ENCODE measurements at places on chromosomes 6 and 20.

DNA sequence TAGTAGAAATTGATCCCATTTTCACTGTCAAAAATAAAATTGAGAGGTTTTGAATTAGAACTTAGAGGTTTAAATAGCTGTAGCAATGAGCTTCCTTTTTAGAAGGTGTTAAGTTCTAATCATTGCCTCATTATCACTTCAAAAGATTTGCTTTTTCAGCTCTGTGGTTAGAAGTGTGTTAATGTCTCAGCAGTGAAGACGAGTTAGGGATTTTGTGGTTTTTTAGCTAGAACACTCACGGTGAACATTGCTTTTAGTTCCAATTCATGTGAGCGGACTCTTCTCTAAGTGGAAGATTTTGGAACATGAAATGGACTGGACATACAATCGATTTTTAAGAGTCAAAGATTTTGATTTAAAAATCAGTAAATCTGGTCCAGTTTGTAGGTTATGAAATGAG is 12.7 kb upstream of the IFNGR1 start:
- no peak for DNase-seq

DNA sequence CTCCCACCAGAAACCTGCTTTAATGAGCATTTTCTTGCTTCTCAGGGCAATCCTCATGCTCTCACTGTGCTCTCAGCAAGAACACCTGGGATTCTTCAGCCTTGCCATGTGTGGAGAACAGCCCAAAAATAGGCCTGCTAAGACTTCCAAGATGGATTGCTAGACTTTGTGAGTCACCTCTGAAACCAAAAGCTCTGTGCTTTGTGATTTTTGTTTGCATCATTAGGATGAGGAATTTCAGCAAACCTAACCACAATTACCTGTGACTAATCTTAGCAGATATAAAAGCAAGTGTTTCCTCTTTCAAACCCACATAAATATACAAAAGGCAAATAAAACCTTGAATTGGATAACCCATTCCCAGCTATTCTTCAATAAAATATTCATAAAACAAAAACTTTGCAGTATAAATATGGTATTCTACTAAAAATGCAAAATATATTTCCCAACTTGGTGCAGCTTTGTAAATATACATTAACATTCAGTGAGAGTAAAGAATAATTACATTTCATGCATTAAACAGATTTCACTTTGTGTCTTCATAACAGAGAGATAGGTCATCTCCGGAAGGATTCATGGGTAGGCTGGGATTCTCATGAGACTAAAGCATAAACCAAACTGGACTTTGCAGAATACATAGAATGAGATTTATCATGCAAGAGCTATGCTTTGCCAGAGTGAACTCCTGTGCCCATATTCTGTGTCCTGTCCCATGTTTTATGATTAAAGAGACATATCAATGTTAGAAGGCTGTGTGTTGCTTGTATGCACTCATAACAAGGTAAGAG is 33.5 kb downstream of the TPBG start:
- no peak for DNase-seq

- no peak for DNase-seq
Observed at GRCh38 chr6:53128842-53129241, 19.8 kb downstream of the GCM1 start.

DNA sequence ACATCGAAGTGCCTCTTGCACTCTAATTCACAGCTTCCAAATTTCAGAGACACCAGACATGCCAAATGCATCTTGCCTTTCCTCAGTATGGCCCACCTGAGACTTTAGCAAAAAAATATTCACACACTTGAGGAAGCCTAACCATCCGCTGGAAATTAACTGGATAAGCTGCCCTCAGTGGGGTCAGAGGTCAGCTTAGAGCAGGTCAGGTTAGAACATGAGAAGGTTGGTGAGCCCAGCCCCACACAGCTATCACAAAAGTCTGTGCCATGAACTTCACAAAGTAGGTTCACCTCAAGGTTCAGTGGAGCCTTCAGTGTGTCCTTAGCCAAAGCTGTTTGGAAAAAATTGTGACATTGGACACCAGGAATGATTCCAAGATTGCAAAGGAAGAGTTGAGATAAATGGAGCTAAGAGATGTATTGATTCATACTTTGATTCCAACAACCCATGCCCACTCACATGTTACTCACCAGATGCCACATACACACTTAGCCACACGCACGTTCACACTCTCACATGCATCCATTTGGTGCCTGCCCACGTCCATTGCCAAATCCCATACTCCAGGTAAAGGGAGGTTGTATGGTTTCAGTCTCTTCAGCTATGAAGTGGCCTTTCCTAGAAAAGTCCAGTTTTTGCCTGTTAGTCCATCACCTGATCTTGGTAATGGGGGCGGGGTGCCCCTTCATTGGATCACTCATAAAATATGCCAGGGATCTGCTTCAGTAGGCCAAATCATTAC is 11.1 kb downstream of the BAK1 start:
- DNase-seq = no peak

DNA sequence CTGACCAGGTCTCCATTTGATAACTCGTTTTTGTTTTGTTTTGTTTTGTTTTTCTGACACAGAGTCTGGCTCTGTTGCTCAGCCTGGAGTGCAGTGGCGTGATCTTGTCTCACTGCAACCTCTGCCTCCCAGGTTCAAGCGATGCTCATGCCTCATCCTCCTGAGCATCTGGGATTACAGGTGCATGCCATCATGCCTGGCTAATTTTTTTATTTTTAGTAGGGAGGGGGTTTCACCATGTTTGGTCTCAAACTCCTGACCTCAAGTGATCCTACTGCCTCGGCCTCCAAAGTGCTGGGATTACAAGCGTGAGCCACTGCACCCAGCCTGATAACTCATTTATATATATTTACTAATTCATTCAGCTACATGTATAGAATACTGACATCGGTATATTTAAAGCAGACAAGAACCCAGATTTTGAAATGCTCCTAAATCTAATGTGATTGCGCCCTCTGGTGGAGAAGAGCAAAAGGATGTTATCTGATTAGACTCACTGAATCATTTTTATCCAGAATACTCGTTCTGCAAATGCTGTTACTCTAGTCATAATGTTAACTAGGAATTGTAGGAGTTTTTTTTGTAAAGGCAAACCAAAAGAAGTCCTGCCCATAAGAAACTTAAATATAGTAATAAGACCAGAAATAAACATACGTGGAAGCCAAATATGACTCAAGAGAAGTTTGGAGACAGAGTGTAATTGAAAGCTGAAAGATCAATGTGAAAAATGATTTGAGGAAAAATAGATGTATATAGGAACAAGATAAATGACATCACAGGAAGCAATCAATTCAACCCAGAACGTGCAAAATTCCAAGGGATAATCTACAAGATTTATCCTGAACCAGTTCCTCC is 5.3 kb upstream of the COL12A1 start:
- DNase-seq = no peak

DNA sequence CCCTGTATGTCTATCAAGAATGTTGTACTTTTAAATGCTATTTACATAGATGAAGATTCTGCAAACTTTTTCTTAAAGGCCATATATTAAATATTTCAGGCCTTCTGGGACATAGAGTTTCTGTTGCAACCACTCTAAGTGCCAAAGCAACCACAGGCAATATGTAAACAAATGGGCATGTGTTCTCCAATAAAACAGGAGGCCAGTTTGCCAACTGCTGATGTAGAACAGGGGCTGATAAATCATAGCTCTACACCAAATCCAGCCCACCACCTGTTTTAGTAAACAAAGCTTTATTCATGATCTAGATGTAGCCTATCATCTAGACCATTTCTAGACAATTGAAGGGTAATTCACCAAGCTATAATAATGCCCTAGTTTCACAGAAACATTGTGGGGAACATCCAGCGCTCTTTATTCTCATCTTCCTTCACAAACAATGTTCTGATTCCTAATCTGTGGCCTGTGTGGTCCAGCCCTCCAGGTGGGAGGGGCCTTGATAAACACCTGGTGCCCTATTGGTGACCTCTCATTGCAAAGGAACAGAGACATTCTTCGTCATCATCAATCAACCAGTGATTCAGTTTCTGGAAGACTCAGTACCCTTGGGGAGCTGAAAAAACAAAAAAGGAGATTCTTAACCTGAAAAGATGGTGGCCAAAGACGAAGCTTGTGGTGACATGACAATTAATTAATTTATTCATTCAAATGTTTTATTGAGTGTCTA is 80.2 kb downstream of the PREP start:
- DNase-seq = no peak

- no peak for DNase-seq
Observed at GRCh38 chr6:132865364-132865763, 51.0 kb downstream of the RPS12 start.

Measured in stimulated activated CD4-positive, alpha-beta T cell treated with anti-CD3 and anti-CD28 coated beads, TNF-alpha, amount 100 ng/mL, for 24 hours (primary cell).